Large intestine (tissue), 12 donors: ENCODE measurements at places on chromosomes 16 and 17. TPM values are rescaled to one million over a fixed set of nuclear protein-coding genes. Genes with fewer than 3 reads are reported as not detected.

KCNJ18 gene
- not detected for polyA plus RNA-seq

CA7 gene
- polyA plus RNA-seq: 12.1 TPM

- DNase-seq: peak; percentile 15
Observed at GRCh38 chr17:59511726-59512125, 53.7 kb upstream of the DHX40 start.

GRCh38 chr16:17149904-17150483 lies 320.8 kb downstream of the XYLT1 start:
- no peak for DNase-seq

- no peak for DNase-seq
Observed at GRCh38 chr17:74292495-74292894, 18.5 kb downstream of the DNAI2 start.

- no peak for DNase-seq
Observed at GRCh38 chr16:23570992-23571632, 13.6 kb downstream of the UBFD1 start.

- peak; percentile 57 for DNase-seq
Observed at GRCh38 chr17:76446449-76447231, 6.3 kb downstream of the UBE2O start.

LRRC37A gene
- polyA plus RNA-seq: 6.2 TPM

GRCh38 chr17:82781894-82782274 lies 30.0 kb downstream of the TBCD start:
- peak; percentile 64 for DNase-seq

C16orf46 gene
- polyA plus RNA-seq: 0.93 TPM

CHST5 gene
- polyA plus RNA-seq: 35.6 TPM

DNA sequence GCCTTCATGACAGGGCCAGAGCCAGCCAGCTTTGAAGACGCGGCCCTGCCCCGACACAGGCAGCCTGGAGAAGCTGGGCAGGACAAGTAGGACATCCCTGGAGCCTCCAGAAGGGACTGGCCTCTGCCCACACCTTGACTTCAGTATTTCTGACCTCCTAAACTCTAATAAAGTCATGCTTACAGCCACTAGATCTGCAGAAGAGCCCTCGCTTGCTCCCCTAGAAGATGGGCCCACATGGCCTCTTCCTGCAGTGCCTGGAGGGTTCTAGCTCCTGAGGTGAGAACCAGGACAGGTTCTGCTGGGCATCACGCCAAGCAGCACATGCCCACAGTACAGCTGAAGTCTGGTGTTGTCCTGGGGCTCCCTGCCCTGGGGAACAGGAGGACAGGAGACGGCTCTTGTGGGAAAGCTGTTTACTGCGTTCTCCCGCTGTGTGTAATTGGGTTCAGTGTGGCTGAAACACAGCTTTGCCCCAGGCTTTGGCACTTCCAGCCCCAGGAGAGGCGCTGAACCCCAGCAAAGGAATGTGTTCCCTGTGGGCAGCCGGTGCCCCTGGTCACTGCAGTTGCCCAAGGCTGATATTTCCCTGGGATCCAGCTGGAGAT lies 2.6 kb downstream of the APRT start:
- DNase-seq: no peak
